Activated T-cell treated with anti-CD3 and anti-CD28 coated beads, Interleukin-2, amount 50 U/mL, for 72 hours (primary cell): ENCODE measurements at places on chromosomes 3 and 15. TPM values are rescaled to one million over a fixed set of nuclear protein-coding genes. Genes with fewer than 3 reads are reported as not detected.

Gene CNBP
- total RNA-seq, result 450 TPM

Gene UMPS
- 38.9 TPM for total RNA-seq

Gene SLC51A
- total RNA-seq, result not detected

Gene B3GNT5
- total RNA-seq, result 17.3 TPM

Gene LMAN1L
- 0.72 TPM for total RNA-seq

Gene TGM5
- total RNA-seq, result not detected

Gene VGLL4
- total RNA-seq, result 23.7 TPM

Gene ZBTB47
- 0.55 TPM for total RNA-seq

Gene C15orf39
- total RNA-seq, result 22.0 TPM

Gene ADPRH
- total RNA-seq, result 6.3 TPM

Gene SLC15A2
- total RNA-seq, result 3.0 TPM

Gene SLC28A2
- total RNA-seq, result not detected

Gene TEX55
- total RNA-seq, result not detected

Gene PIERCE2
- total RNA-seq, result 0.69 TPM

Gene CFAP92
- total RNA-seq, result 1.1 TPM

Gene CXCR6
- 2.0 TPM for total RNA-seq

Gene OXSR1
- 46.3 TPM for total RNA-seq

Gene SLC51B
- not detected for total RNA-seq

Gene CHST14
- total RNA-seq, result 9.7 TPM

Gene TTC23
- total RNA-seq, result 4.6 TPM

Gene PEX5L
- total RNA-seq, result 0.23 TPM

Gene ALDH1A2
- total RNA-seq, result 0.56 TPM

Gene COLQ
- 1.3 TPM for total RNA-seq

Gene CEP70
- 22.6 TPM for total RNA-seq

Gene C3orf33
- total RNA-seq, result 5.1 TPM

Gene TLE3
- 84.6 TPM for total RNA-seq

Gene TERC
- total RNA-seq, result 23.0 TPM

Gene IGF2BP2
- 1.2 TPM for total RNA-seq

Gene IMPG2
- total RNA-seq, result 0.82 TPM

Gene CCDC191
- 5.4 TPM for total RNA-seq

Gene BFSP2
- total RNA-seq, result not detected

Gene GJD2
- total RNA-seq, result not detected

Gene ZNF385D
- not detected for total RNA-seq

Gene LSAMP
- not detected for total RNA-seq

Gene MST1R
- total RNA-seq, result 0.84 TPM

Gene SLC24A1
- total RNA-seq, result 12.9 TPM

Gene LRRN1
- total RNA-seq, result 2.6 TPM

Gene ANKRD34C
- not detected for total RNA-seq
